HCT116 (cell line): ENCODE measurements at places on chromosomes 2 and 18.

DNA sequence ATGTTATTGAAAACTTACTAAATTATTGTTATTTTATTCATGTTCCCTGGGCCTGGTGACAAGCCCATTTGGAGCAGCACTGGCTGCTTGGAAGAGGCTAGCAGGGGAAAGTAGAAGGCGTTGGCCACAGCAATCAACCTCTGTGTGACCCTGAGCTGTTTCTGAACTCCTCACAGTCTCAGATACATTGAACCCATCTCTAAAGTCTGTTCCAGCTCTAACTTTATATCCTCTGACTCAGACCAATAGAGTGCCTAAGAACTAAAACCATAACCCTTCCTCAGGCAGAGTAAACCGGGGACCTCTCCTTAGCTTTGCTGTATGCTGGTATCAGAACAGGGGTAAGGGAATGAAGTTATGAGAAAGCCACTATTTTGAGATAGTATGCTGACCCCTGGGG, 96.4 kb upstream of the NOL4 start:
- no peak for DNase-seq

GRCh38 chr18:68394705-68395104, 320.2 kb downstream of the TMX3 start:
- DNase-seq: no peak

DNA sequence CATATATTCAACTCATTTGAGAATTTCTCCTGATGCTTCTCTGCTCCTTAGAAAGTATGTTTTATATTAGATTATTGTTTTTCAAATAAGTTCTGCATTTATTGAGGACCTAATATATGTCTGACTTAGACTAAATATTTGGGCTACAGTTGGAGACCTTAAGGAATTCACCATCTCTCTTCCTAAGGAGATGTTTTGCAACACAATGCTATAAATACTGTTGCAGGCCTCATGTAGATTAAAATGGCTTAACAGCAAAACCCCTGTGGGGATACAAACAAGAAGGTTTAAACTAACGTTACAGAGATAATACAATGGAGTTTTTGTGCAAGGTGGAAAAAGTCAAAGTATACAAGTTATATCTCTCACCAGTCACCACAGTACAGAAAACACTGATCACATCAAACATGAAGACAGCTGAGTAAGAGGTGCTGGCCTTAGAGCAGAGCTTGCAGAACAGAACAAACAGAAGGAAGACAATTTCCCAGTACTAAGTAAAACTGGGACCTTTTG, 20.1 kb upstream of the BMPR2 start:
- DNase-seq: no peak

DNA sequence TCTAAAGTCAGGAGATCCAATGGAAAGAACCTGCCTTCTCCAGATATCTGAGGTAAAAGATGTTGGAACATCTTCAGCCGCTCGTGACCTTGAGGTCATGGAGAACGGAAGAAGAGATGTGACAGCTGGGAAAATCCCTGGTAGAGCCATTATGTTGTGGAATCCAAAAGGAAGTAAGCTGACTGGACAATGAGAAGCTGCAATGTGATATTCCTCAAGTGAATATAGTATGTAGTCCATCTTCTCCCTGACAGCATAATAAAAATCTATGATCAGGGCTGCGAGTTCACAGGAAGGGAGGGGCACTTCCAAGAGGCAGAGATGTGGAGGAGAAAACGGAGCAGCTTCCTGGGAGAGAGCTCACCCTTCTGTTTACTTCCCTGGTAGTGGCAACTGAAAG, 201.0 kb upstream of the SP5 start:
- no peak for DNase-seq

GRCh38 chr2:101617796-101618195, 79.7 kb upstream of the MAP4K4 start:
- no peak for DNase-seq

- DNase-seq: no peak
These were observed 87.3 kb downstream of the HNRNPLL start for GRCh38 chr2:38515155-38516074.

- no peak for DNase-seq
These were observed 57.6 kb downstream of the NPAS2 start for GRCh38 chr2:100877555-100877954.

DNA sequence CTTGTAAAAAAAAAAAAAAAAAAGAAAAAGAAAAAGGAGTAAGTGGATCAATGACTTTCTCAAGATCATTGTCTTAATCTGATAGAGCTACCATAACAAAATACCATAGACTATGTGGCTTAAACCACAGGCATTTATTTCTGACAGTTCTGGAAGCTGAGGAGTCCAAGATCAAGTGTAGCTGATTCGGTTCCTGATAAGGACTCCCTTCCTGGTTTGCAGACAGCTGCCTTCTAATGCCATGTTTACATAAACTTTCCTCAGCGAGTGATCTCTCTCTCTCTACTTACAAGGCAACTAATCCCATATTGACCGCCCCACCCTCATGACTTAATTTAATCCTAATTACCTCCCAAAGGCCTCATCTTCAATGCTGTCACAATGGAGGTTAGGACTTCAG, 36.5 kb upstream of the SIX2 start:
- no peak for DNase-seq

- no peak for DNase-seq
These were observed 236.0 kb downstream of the DOK6 start for GRCh38 chr18:69636529-69637301.

DNA sequence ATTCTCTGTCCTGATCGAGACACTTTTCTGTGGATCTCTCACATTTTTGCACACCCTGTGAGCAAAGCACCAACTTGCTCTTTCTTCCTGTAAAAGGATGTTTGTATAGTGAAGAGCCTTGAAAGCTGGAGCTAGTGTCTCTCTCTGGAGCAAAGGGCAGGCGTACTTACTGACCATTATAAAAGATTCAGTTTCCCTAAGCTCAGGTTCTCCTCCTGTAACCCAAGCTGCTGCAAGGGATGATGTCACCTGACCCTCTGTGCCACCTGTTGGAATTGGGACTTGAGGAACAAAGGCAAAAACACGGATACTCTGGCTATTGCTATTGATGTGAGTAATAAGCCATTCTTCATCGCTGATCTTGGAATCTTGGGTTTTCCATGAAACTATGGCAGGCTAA, 52.6 kb upstream of the NEMP2 start:
- no peak for DNase-seq

DNA sequence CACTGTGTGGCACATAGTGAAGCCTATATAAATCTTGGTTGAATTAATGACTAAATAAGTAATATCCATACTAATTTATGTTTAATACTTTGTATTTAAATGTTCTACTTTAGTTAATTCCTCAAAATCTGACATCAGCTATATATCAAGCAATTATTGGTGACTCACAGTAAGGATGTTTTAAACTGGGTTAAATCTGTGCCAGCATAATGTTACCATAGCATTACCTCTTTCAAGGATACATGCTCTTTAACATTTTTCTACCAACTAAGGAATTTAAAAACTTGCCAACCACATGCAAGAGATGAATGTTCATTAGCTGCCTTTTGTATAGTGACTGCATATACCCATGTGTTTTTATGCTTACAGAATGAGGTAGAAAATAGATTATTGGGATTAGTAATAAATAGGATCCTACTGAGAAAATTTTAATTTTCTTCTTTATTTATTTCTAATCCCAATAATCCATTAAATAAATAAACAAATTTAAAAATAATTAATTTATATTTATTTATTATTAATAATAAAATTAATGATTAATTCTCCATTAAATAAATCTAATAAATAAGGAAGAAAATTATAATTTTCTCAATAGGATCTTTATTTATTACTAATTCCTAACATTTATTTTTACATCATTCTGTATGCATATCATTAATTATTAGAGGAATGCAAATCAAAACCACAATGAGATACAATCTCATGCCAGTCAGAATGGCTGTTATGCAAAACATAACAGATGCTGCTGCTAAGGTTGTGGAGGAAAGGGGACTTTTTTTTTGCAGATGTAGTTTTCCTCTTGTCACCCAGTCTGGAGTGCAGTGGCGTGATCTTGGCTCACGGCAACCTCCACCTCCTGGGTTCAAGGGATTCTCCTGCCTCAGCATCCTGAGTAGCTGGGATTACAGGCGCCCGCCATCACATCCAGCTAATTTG, 410.7 kb upstream of the DSEL start:
- DNase-seq: no peak

- no peak for DNase-seq
These were observed 129.4 kb downstream of the TNS1 start for GRCh38 chr2:217873371-217873770.

DNA sequence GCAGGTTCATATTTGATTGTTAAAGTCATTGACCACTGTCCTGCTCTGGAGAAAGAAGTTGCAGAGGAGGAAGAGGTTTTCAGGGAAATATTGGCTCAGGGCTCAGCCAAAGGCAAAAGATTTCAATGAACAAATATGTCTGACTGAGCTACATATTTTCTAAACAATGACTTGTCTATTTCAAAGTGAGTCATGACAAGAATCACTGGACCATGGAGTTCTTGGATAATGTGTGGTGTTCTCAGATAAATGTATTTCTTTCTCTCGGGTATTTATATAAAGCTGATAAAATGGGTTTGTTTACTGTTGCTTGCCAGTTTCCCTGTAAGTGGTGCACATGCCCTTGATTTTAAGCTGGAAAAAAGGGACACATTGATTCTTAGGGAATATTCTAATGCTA, 34.3 kb upstream of the RMP24 start:
- no peak for DNase-seq

DNA sequence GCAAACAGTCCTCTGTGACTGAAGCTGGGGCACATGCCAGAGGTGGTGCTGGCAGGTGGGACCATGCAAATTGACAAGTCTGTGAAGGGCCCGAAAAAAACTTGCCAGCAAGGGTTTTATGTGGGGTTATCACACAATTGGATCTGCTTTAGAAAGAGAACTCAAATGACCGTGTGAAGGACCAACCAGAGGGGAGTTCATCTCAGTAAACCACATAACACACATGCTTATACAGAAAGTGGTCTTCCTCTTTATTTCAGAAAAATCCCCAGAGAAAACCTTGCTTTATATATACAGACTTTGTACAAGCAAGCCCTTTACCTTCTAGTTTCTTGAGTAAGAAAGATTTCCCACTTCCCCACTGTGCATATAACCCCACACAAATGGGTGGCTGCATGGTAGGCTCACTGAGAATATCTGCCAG, 46.7 kb downstream of the KIDINS220 start:
- no peak for DNase-seq

- DNase-seq: no peak
These were observed 92.5 kb upstream of the IL1R2 start for GRCh38 chr2:101899265-101899664.

- DNase-seq: no peak
These were observed 69.4 kb upstream of the DSC1 start for GRCh38 chr18:31232013-31232412.

GRCh38 chr2:23241611-23242245, 143.3 kb upstream of the KLHL29 start:
- DNase-seq: no peak

DNA sequence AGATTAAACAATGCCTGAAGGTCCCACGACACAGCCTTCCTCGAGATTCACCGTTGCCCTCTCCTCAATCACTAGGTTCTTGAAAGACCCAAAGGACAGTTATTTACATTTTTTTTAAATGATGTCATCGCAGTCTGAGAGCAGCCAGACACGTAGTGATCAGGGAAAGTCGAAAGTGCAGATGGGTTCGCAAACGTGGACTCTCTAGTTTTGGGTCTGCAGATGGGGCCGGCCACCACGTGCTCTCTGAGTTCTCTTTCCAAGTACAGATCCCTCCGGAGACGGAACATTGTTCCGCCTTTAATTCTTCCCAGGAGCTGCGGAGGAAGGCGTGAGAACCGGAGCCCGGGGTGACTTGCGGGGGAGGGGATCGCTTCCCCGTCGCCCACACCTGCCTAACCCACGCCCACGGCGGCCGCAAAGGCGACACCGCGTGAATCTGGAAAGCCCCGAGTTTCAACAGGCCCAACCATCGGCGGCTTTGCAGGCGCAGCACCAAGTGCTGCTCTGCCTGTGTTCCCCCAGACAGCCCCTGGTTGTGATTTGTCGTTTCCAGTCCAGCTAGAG, 54.3 kb downstream of the PKDCC start:
- no peak for DNase-seq

GRCh38 chr18:37493352-37493935, 72.2 kb downstream of the CELF4 start:
- no peak for DNase-seq

- no peak for DNase-seq
These were observed 48.0 kb downstream of the NAB1 start for GRCh38 chr2:190696792-190697398.

DNA sequence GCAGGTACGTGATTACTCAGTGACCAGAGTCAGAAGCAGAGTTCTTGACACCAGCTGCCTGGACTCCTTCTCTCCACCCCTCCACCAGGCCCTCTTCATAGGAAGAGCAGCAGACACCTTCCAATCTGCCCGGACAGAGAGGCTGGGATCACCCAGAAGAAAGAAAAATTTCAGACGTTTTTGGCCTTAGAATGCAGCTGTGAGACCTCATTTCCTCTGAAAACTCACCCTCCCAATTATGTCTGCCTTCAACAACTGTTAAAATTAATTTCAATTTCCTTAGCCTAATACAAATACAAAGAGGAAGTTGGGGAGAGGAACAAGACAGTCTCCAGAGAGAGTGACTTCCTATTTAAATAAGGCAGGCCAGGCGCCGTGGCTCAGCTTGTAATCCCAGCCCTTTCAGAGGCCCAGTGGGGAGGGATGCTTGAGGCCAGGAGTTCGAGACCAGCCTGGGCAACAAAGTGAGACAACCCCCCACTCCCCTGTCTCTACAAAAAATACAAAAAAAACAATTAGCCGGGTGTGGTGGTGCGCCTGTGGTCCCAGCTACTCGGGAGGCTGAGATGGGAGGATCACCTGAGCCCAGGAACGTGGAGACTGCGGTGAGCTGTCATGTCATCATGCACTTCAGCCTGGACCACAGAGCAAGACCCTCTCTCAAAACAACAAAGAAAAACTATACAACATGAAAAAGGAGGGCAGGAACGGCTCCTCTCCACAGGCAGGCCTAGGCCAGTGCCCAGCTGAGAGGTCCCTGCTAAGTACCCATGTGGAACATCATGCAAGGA, 1.6 kb downstream of the SLC66A2 start:
- DNase-seq: no peak

- no peak for DNase-seq
These were observed 28.6 kb upstream of the CETN1 start for GRCh38 chr18:551404-552061.

- DNase-seq: no peak
These were observed 419 bp downstream of the EPHA4 start for GRCh38 chr2:221571551-221572218.

GRCh38 chr18:25144820-25145219, 207.1 kb downstream of the ZNF521 start:
- DNase-seq: no peak

GRCh38 chr2:215879977-215880940, 133.1 kb downstream of the MREG start:
- DNase-seq: no peak

- DNase-seq: no peak
These were observed 60.9 kb downstream of the HDAC4 start for GRCh38 chr2:239339726-239340601.

- DNase-seq: no peak
These were observed 109.9 kb upstream of the CD302 start for GRCh38 chr2:159907909-159908308.

- no peak for DNase-seq
These were observed 211.1 kb downstream of the PTPRM start for GRCh38 chr18:7778181-7778580.
